ENCODE measurements at places on chromosomes 5 and 9. TPM values are rescaled to one million over a fixed set of nuclear protein-coding genes. Genes with fewer than 3 reads are reported as not detected.

Gene RANBP6
- 14.7 TPM for polyA plus RNA-seq

Gene FBP2
- polyA plus RNA-seq, result 86.4 TPM

Gene ARID3C
- 0.18 TPM for polyA plus RNA-seq

GRCh38 chr5:138643040-138643791, 68.0 kb upstream of the HSPA9 start:
- DNase-seq, result no peak

DNA sequence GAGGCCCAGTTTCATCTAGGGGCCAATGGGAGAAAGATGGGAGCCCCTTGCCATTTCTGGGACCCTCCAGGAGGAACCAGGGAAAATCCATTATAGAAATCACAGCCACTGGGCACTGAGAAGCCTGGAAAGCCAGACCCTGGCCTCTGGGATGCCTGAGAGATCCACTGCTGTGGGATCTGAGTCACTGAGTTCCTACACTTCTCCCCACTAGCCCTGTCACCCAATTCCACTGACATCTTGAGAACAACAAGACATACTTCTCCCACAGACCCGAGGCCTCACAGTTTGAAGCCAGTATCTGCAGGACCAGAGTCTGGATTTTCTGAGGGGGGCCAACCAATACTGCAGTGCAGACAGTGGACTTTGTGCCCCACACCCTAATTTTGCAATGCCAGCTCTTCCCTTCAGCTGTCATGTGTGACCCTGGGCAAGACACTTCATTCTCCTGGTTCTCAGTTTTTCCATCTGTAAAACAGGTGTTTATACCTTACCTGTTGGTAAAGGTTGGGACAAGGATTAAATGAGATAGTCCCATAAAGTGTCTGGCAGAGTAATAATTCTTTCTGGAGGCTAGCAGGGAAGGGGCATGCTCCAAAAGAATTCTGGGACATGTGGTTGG, 46.5 kb downstream of the CXXC5 start:
- no peak for DNase-seq

DNA sequence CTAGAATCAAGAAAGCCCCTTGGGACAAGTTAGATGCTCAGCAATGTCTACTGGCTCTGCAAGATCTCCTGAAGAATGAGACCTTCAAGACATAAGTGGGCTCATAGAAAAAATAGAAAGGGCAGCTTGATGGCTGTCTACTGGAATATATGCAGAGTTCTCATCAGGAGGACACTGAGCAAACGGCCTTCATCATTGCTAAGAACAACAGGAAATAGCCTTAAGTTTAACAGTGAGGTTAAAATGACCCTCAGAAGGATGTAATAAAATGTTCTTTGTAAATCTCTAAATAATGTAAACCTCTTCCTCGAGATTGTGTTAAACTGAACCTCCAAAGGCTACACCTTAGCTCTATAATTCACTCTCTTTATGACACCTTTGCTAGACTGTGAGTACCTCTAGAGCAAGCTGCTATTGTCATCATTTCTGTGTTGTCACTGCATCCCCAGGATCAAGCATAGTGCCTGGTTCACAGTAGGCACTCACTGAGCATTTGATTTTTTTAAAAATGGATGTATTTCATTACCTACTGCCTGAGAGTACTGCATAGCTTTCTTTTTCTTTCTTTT, 22.2 kb upstream of the LHFPL2 start:
- no peak for DNase-seq

- DNase-seq, result no peak
Measured at GRCh38 chr5:10702040-10702629, 58.9 kb downstream of the DAP start.

GRCh38 chr5:87182649-87183048, 85.0 kb upstream of the RASA1 start:
- DNase-seq, result no peak

DNA sequence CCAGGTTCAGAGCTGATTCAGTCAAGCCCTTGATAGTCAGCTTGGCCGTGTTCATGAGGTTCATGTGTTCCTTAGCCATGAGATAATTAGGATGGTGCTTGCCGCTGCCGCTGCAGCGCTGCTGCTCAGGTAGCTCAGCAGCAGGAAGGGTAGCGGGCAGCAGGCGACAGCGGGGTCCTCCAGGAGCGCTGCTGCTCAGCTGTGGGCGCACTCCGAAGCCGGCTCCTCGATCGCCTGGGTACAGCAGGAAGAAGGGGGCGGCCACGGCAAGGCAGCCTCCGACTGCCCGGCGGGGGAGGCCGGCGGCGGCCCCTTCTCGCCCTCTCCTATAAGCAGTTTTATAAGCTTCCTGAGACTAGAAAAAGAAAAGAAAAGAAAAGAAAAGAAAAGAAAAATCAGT, 1253.6 kb downstream of the EFNA5 start:
- DNase-seq, result no peak

All from hindlimb muscle (tissue), 1 donor.